ENCODE measurements at places on chromosomes 3 and 15. TPM values are rescaled to one million over a fixed set of nuclear protein-coding genes. Genes with fewer than 3 reads are reported as not detected.

Gene GUCA1C
- not detected for total RNA-seq

Gene UNC13C
- not detected for total RNA-seq

Gene PSMD6
- 76.3 TPM for total RNA-seq

Gene SLC28A2
- total RNA-seq: not detected

Gene HACL1
- 24.4 TPM for total RNA-seq

Gene CELF6
- 0.10 TPM for total RNA-seq

Gene C3orf49
- total RNA-seq: not detected

Gene CNTN6
- total RNA-seq: not detected

Gene FHIT
- 0.72 TPM for total RNA-seq

Gene GPR156
- total RNA-seq: 0.48 TPM

Gene DYNC1LI1
- 41.4 TPM for total RNA-seq

Gene ARL13B
- total RNA-seq: 12.0 TPM

Gene GASK1A
- not detected for total RNA-seq

Gene ARRDC4
- 0.11 TPM for total RNA-seq

Gene UROC1
- not detected for total RNA-seq

Gene TRPM1
- total RNA-seq: not detected

Gene BFSP2
- not detected for total RNA-seq

Gene ARID3B
- total RNA-seq: 2.9 TPM

Gene PYGO1
- 7.6 TPM for total RNA-seq

Gene SKOR1
- 0.05 TPM for total RNA-seq

Gene P4HTM
- 17.7 TPM for total RNA-seq

Gene CD86
- total RNA-seq: not detected

Gene LIPC
- total RNA-seq: 0.09 TPM

Gene CLSTN2
- 0.02 TPM for total RNA-seq

Gene SPRED1
- total RNA-seq: 6.3 TPM

Data from A549 treated with Mapracorat at 1 μM for 4 hours (cell line).